Stimulated activated CD8-positive, alpha-beta memory T cell treated with anti-CD3 and anti-CD28 coated beads, Interleukin-15, amount 100 ng/mL, for 24 hours (primary cell): ENCODE measurements at places on chromosomes 1 and 21.
A peak's percentile ranks its signal among the peaks of the same experiment; 100 is the strongest.

- DNase-seq = no peak
Measured at GRCh38 chr1:204571128-204571527, 54.9 kb downstream of the MDM4 start.

- DNase-seq = no peak
Measured at GRCh38 chr1:111275780-111276433, 14.7 kb upstream of the CHIA start.

- DNase-seq = no peak
Measured at GRCh38 chr1:48026275-48026674, 29.1 kb upstream of the TRABD2B start.

GRCh38 chr21:46559291-46559983 is 45.4 kb downstream of the S100B start:
- peak; percentile 40 for DNase-seq

GRCh38 chr1:53888681-53889080 is 916 bp downstream of the YIPF1 start:
- no peak for DNase-seq

DNA sequence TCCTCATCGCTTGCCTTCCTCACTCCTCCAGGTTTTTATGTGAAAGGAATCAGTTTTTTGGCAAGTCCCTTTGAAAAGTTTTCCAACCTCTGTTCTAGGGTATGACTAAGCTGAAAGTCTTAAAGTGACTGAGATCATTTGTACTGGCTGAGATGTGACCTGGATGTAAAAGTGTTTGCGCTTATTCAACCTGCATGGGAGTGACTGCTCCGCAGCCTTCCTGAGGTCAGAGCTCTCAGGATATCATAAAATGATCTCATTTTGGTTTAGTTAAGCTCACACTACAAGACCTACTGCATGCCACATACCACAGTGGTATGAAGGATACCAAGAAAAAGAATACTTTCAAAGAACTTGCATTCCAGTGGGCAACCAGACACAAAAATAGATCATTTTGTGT is 29.8 kb upstream of the TADA1 start:
- no peak for DNase-seq

- no peak for DNase-seq
Measured at GRCh38 chr1:15353839-15354579, 55.7 kb upstream of the EFHD2 start.

- peak; percentile 31 for DNase-seq
Measured at GRCh38 chr1:180954005-180954800, 41.5 kb downstream of the KIAA1614 start.

- DNase-seq = no peak
Measured at GRCh38 chr1:47161298-47162040, 24.2 kb downstream of the CYP4A22 start.

DNA sequence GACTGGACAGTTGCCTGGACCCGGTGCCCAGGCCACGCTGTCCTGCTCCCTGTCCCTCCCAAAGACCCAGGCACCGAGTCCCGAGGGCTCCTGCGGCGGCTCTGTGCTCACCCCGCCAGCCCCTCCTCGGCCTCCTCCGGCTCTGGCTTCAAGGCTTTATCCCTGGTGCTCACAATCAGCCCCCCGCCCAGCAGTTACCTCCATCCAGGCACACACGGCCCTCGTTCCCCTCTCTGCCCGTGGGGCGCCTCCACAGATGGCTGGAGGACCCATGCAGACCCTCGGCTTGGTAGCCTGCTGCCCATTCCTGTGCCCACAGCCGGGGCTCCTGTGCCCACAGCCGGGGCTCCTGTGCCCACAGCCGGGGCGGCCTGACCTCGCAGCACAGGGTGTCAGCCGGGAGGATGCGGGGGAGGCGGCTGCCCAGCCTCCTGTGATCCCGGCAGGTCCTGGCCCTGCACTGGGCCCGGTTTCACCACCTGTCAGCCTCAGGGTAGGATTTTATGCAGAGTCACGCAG is 52.3 kb upstream of the COL18A1 start:
- no peak for DNase-seq

DNA sequence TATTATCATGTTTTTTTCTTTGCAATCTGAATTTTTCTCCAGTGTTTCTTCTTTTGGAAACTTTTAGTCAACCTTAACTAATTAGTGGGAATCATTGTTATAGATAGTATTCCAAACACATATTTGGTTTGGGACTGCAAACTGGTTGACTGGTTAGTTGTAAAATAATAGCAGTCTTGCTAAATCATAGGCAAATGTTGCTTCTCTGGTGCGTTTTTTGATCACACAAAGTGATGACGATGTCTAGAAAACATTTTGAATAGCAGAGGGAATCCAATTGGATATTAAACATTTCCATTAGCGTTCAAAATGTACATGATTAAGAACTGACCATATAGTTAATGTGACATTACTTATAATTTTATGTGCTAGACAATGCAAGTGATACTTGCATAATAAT is 4.5 kb downstream of the DNAJB4 start:
- DNase-seq = no peak

DNA sequence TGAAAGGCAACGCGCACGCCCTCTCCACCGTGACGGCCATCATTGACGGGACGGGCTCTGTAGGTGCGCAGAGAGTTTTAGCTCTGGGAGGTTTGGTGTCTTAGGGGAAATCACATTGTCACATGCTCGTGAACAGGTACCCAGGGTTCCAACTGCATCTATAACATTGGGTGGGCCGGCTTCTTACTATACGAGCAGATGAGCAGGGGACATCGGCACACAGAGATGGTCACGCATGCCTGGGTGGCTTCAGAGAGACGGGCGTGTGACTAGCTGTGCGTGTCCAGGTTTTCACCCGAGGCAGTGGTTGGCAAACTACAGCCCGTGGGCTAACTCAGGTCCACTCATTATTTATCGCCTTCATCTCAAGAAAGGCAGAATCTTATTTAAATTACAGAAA is 54.7 kb downstream of the SLC37A1 start:
- DNase-seq = no peak

DNA sequence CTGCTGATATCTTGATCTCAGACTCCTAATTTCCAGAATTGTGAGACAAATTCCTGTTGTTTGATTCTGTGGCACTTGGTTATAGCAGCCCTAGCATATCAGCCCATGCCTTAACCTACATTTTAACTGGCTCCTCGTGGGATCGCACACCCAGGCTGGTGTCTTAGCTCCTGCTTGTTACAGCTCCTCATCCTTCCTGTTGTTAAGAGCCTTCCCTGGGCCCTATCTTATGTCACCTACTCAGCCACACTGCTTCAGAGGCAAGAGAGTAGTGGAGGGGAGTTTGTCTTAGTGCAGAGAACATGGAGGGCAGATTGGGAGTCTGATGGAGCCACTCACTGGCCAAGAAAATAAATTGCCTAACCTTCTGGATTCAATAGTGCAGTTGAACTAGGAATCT is 131.0 kb downstream of the ROR1 start:
- DNase-seq = no peak

DNA sequence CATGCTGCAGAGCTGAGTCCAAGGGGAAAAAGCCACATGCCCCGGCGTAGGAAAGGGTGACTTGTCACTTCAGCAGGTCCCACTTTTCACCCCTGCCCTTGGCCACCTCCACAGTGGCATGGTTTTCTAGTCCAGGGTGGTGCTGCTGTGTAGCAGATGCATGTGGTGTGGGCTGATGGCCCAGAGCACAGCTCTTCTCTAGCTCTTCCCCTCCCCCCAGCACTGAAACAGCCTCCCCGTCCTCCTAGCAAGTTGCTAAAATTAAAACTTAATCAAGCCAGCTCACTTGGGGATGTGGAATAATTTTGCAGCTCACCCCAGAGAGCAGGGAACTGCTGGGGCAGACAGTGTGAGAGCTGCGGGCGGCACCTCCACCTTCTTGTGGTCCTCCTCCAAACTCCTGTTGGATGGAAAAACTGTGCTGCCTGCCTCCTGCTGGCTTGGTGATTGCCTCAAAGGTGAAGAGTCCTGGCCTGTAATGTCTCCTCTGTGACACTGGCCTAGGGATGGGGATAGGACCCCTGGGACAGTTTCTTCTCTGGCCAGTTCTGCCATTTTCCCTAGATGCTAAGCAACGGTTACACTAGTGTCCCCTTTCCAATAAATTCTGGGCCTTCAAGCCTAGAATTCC is 91.6 kb downstream of the RNF220 start:
- no peak for DNase-seq

DNA sequence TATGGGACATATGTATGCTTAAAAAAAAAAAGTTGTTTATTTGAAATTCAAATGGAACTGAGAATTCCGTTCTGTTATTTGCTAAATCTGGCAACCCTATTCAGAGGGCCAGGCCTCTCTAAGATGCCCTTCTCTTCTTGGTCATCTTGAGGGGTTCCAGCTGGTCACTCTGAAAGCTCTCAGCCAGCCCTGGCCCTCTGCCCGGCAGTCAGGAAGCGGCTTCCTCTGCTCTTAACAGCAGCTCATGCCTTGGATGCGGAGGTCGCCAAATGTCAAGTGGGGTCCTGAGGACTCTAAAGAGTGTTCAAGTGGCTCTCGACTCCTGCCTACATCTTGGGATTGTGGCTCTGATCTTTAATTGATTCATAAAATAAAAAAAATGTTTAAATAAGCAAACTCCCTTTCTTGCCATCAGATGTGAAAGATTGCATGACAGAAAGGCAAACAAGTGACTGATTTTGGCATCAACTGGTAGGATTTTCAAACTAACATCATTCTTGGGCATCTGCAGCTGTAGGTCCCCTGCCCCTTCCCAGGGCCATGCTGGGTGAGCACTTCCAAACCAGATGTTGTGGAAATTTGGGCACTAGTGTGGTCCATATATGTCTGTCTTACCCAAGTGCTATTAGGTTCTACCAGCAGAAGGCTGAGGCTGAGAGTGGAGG is 130.8 kb downstream of the PRDM2 start:
- DNase-seq = no peak

GRCh38 chr1:108130794-108131193 is 69.3 kb downstream of the SLC25A24 start:
- no peak for DNase-seq

GRCh38 chr1:46190539-46190938 is 7.7 kb downstream of the POMGNT1 start:
- DNase-seq = no peak

GRCh38 chr1:178489399-178489798 is 7.4 kb downstream of the CLEC20A start:
- DNase-seq = no peak

- DNase-seq = no peak
Measured at GRCh38 chr1:98437011-98437410, 224.5 kb upstream of the SNX7 start.

DNA sequence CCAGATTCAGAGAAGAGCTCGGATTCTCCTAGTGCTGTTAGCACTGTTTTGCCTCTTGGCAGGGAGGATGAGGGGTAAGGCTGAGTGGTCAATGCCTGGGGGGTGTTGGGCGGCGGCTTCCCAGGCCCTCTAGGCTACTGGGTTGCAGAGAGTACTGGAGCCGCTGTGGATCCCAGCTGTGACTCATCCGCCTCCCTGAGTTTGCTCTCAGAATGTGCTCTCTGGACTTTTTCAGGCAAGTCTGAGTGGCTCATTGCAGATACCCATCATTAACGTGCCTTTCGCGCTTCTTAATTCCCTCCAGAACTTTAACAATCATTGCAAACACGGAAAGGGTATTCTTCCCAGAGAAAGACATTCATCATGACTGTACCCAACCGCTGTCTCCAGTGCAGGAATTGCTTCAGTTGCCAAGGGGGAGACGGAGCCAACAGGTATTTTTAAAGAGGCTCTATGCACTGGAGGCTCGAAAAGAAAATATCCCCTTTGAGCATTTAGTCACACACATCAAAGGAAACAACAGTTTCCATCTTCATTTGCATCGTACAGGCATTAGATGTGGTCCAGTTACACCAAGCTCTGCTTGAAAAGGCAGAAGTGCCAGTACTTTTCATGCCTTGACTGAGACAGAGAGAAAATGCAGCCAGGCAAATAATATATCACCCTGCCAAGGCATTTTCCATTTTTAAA is 14.4 kb upstream of the CAMTA1 start:
- no peak for DNase-seq

DNA sequence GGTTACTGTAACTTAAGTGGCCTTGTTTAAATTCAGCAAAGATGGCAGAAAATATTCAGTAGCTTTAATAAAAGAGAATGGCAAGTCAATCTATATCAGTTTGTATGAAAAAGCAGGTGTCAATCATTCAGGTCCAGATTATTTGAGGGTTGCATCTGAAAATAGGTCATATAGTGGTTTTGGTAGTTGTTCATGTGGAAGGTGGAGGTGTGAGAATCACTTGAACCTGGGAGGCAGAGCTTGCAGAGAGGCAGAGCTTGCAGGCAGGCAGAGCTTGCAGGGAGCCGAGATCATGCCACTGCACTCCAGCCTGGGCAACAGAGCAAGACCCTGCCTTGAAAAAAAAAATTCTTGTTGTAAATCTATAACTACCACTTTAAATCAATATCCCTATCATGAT is 88.6 kb downstream of the ZSWIM5 start:
- no peak for DNase-seq
